Activated naive CD8-positive, alpha-beta T cell treated with anti-CD3 and anti-CD28 coated beads, Interleukin-2, amount 50 U/mL, for 24 hours (primary cell): ENCODE measurements at places on chromosomes 6 and 20.

DNA sequence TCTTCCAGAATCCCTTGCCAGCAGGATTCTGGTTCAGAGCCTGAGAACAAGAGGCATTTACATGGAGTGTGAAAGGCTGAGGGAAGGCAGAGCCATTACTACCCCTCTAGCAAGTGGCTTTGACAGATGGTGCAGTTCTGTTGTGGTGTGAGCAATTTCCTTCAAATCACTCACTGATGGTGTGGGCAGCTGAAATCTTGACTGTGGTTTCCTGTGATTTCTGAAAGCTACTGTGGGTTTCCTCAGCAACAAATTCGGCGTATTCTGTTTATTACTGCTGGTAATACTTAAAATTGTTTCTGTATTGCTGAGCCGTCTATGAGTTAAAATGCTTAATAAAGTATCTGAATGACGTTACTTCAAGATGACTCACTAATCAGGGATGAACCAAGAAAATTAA is 181.5 kb upstream of the TCF21 start:
- no peaks in the 10 kb centered on the region for H3K36me3 ChIP-seq
- no peak overlapping the region for H3K4me3 ChIP-seq
- no peak overlapping the region for H3K27ac ChIP-seq
- no peak for DNase-seq

DNA sequence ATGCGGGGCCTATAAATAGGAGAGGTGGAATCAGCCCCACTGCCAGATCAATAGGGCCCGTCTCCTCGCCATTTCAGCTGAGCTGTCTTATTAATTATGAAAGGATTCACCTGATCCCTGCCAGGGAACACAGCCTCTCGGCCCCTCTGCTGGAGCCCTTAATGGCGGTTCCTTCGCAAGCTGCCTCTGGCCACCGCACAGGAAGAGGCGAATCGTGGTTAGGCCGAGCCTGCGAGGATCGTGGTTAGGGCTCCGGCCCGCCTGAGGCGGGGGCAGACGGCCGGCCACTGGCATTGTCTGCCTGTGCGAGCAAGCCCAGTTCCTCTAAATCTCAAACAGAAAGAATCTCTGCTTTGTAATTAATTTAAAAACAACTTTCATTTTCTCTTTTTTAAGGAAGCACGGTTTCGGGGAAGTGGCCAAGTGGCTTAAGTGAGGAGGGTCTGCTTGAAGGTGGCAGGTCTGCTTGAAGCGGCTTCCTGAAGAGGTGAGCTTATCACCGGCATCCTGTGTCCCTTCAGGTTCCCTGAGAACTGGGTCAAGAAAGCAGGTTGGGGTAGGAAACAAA is 9.2 kb downstream of the NRN1 start:
- no peak for DNase-seq
- H3K4me3 ChIP-seq, result peak overlapping the region; percentile 84
- H3K27me3 ChIP-seq, result peaks cover 94% of the 10 kb centered on the region
- H3K27ac ChIP-seq, result no peak overlapping the region

GRCh38 chr6:85186546-85187175 is 263.2 kb upstream of the NT5E start:
- no peak overlapping the region for H3K27ac ChIP-seq
- no peaks in the 10 kb centered on the region for H3K27me3 ChIP-seq
- H3K36me3 ChIP-seq, result no peaks in the 10 kb centered on the region
- H3K4me1 ChIP-seq, result no peaks in the 10 kb centered on the region

DNA sequence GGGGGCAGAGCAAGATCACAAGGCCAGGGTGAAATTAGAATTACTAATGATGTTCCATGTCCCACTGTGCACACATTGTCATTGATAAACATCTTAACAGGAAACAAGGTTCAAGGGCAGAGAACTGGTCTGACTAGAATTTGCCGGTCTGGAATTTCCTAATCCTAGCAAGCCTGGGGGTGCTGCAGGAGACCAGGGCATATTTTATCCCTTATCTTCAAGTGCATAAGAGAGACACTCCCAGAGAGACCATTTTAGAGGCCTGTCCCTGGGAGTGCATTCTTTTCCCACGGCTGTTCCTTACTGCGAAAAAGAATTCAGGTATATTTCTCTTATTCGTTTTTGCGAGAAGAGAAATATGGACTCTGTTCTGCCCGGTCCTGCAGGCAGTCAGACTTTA is 41.5 kb downstream of the CD83 start:
- no peaks in the 10 kb centered on the region for H3K4me1 ChIP-seq
- H3K36me3 ChIP-seq, result no peaks in the 10 kb centered on the region
- no peaks in the 10 kb centered on the region for H3K27me3 ChIP-seq
- no peak for DNase-seq
- H3K27ac ChIP-seq, result no peak overlapping the region

GRCh38 chr6:26537846-26538571 is at the start of gene HMGN4:
TSS of gene HMGN4 (plus strand) at chr6:26538366. CDS start at chr6:26545207, 6,841 bp downstream.
- H3K4me1 ChIP-seq, result peaks cover 66% of the 10 kb centered on the region
- peak within 1 kb of the TSS; percentile 95 for H3K4me3 ChIP-seq
- peak within 1 kb of the TSS; percentile 98 for H3K27ac ChIP-seq
- H3K36me3 ChIP-seq, result peaks cover 31% of the 10 kb centered on the region

DNA sequence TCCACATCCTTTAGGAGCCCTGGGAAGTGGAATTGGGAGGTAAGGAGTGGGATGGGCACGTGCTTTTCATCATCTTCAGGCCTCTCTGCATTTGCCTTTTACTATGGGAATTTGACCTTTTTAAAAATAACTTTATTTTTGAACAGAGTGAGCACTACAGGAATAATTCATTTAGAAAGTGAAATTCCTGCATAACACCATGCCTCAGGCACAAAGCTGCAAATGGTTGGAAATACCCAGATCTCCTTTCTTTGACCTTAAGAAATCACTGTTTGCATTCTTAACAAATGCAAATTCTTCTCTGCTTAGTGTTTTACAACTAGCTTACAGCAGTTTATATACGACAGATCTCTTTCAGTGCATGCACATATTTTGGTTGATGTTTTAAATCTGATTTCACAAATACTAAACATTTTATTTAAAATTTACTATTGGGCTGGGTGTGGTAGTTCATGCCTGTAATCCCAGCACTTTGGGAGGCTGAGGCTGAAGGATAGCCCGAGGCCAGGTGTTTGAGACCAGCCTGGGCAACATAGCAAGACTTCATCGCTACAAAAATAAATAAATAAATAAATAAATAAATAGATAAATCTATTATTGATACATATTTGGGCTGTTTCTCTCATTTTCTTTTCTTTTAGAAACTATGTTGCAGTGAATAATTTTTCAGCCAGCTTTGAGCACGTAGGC is 24.5 kb downstream of the CST8 start:
- no peak overlapping the region for H3K27ac ChIP-seq
- no peak for DNase-seq
- peaks cover 4% of the 10 kb centered on the region for H3K4me1 ChIP-seq
- H3K36me3 ChIP-seq, result no peaks in the 10 kb centered on the region

- no peak overlapping the region for H3K27ac ChIP-seq
- H3K36me3 ChIP-seq, result peaks cover 5% of the 10 kb centered on the region
- DNase-seq, result no peak
- H3K4me3 ChIP-seq, result no peak overlapping the region
- H3K27me3 ChIP-seq, result no peaks in the 10 kb centered on the region
These were observed 17.5 kb upstream of the SYNCRIP start for GRCh38 chr6:85660181-85660611.

DNA sequence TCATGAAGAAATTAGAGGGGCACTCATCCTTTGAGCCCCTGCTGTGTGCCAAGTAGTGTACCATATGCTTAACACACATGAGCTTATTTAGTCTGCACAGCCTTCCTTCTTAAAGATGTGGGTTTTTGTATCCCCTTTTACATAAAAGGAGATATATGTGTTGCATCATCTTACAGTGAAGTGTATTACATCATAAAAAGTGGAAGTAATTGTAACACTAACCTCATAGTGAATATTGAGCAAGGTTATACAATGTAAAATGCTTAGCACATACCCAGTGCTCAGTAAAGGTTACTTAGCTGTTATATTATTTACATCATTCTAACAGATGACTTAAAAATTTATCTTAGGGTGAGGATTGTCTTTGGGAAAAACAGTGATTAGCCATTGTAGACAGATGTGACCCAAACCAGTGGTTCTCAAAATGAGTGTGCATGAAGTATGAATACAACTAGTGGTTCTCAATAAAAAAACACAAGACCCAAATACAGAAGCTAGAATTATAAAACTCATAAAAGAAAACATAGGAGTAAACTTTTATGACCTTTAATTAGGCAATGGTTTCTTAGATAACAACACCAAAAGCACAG is 3.8 kb upstream of the PIGU start:
- H3K27me3 ChIP-seq, result no peaks in the 10 kb centered on the region
- H3K36me3 ChIP-seq, result peaks cover 2% of the 10 kb centered on the region
- no peak overlapping the region for H3K4me3 ChIP-seq
- no peak for DNase-seq
- H3K27ac ChIP-seq, result peak overlapping the region; percentile 18

DNA sequence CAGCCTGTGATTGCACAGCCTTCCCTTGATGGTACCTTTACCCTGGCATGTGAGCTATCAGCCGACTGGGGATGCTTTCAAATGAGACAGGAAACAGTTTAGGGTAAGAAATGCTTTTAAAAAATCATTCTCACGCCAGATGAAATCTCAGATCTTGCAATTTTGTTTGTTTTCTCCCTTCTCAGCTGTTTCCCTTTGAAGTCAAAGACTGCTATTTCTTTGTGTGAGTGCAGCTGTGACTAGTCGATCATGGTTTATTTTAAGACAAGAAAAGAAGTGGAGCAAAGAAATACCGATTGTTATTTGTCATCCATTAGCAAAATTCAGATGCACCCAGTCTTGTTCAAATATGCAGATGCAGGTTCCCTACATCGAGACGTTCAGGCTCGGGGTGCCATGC is 489.7 kb downstream of the QKI start:
- H3K27ac ChIP-seq, result no peak overlapping the region
- no peak for DNase-seq
- no peak overlapping the region for H3K4me3 ChIP-seq
- no peaks in the 10 kb centered on the region for H3K4me1 ChIP-seq
- no peaks in the 10 kb centered on the region for H3K36me3 ChIP-seq
- H3K27me3 ChIP-seq, result peaks cover 11% of the 10 kb centered on the region

- peaks cover 33% of the 10 kb centered on the region for H3K27me3 ChIP-seq
- DNase-seq, result no peak
- H3K36me3 ChIP-seq, result no peaks in the 10 kb centered on the region
- no peaks in the 10 kb centered on the region for H3K4me1 ChIP-seq
- H3K27ac ChIP-seq, result no peak overlapping the region
- no peak overlapping the region for H3K4me3 ChIP-seq
These were observed 63.7 kb upstream of the POPDC3 start for GRCh38 chr6:105243487-105243886.

- no peak for DNase-seq
These were observed 9.0 kb downstream of the POLH start for GRCh38 chr6:43584892-43585570.

DNA sequence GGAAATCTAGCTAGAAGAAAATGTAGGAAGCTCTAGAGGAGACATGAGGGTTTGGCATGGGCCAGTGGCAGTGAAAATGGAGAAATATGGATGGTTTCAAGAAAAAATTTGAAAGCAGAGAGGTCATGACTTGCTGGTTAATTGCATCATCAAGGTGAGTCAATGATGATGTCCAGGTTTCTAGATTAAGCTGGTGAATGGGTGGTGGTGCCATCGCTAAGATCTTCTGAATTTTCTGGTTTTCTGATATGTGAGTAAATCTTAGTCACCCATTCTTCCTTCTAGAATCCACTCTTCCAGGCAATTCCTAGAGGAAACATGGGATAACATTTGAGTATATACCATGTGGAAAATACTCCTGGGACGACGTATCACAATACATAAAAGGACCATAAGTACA is 25.0 kb downstream of the SH3BGRL2 start:
- H3K4me3 ChIP-seq, result no peak overlapping the region
- H3K36me3 ChIP-seq, result no peaks in the 10 kb centered on the region
- H3K4me1 ChIP-seq, result peaks cover 8% of the 10 kb centered on the region

DNA sequence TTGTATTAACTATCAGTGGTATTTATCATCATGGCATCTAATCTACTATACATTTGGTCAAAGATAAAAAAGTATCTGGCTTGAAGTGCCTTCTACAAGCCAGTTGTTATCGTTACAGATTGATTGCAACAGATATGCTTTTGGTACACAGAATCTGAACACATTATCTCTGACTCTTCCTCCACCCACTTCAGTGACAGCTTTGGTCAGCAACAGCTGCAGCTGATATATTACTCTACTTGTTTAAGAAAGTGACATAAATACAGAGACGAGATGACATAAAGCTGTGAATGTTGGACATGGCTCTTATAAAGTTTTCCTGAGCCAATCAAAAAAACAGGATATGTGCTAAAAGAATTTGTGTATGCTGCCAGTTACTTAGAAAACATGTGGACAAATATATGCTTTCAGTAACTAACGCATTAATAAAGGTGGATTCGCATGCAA is 77.6 kb downstream of the HIVEP2 start:
- H3K4me3 ChIP-seq, result no peak overlapping the region
- H3K4me1 ChIP-seq, result peaks cover 80% of the 10 kb centered on the region
- H3K36me3 ChIP-seq, result peaks cover 12% of the 10 kb centered on the region
- H3K27me3 ChIP-seq, result no peaks in the 10 kb centered on the region

- H3K4me1 ChIP-seq, result no peaks in the 10 kb centered on the region
- no peak overlapping the region for H3K4me3 ChIP-seq
- H3K27ac ChIP-seq, result no peak overlapping the region
These were observed 64.8 kb upstream of the TMEM30A start for GRCh38 chr6:75349262-75349984.

- no peaks in the 10 kb centered on the region for H3K27me3 ChIP-seq
- H3K4me3 ChIP-seq, result no peak overlapping the region
These were observed 306.4 kb upstream of the CITED2 start for GRCh38 chr6:139680819-139681218.

DNA sequence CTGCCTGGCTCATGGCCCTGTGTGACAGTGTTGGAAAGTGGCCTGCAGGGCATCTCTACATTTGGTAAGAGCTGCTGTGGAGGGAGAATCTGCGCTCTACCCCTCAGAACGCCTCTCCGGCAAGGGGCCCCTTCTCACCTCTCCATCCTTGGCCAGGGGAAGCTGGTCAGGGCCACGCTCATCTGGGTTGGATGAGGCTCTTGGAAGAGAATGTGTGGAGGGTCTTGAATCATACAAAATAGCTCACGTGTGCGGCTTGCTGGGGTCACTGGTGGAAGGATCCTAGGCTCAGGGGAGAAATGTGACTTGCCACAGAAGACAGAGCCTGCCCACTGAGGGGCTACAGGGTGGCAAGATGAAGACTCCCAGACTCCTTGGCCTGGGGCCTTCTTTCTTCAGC is 105.0 kb downstream of the SCML4 start:
- peaks cover 23% of the 10 kb centered on the region for H3K36me3 ChIP-seq
- H3K4me1 ChIP-seq, result peaks cover 66% of the 10 kb centered on the region
- no peak for DNase-seq
- H3K4me3 ChIP-seq, result no peak overlapping the region
- no peak overlapping the region for H3K27ac ChIP-seq

- no peaks in the 10 kb centered on the region for H3K4me1 ChIP-seq
- H3K27me3 ChIP-seq, result no peaks in the 10 kb centered on the region
- no peak overlapping the region for H3K27ac ChIP-seq
- no peak overlapping the region for H3K4me3 ChIP-seq
- DNase-seq, result no peak
- H3K36me3 ChIP-seq, result peaks cover 6% of the 10 kb centered on the region
These were observed 21.2 kb downstream of the KIF16B start for GRCh38 chr20:16552015-16552414.
